ENCODE measurements at places on chromosomes 11 and 22. TPM values are rescaled to one million over a fixed set of nuclear protein-coding genes. Genes with fewer than 3 reads are reported as not detected.

OR8D4 gene
- not detected for total RNA-seq

CNIH2 gene
- not detected for total RNA-seq

POU2AF1 gene
- total RNA-seq, result not detected

HARBI1 gene
- 4.6 TPM for total RNA-seq

PDGFD gene
- 81.8 TPM for total RNA-seq

MFRP gene
- not detected for total RNA-seq

Data from dermis lymphatic vessel endothelial cell (primary cell).